ENCODE measurements at places on chromosomes 7 and 10.

GRCh38 chr7:6398943-6399342 is 48.8 kb downstream of the DAGLB start:
- no peak for DNase-seq

GRCh38 chr10:60662917-60663614 is 115.2 kb upstream of the CDK1 start:
- no peak for DNase-seq

DNA sequence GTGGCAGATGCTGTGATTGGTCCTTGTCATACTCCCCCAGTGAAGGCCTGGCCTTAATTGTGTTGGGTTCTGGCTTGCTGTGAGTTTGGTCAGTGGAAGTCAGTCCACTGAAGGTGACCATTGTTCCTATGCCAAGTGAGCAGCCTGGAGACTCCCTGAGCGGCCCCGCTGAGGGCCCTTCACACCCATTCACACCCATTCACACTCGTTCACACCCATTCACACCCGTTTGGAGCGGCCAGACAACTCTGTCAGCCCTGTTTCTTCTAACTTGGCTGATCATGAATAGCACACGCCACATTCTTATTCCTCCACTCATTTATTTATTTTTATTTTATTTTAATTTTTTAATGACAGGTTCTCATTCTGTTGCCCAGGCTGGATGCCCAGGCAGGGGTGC is 61.5 kb downstream of the C10orf120 start:
- no peak for DNase-seq

GRCh38 chr7:80770675-80771081 is 132.2 kb downstream of the CD36 start:
- no peak for DNase-seq

DNA sequence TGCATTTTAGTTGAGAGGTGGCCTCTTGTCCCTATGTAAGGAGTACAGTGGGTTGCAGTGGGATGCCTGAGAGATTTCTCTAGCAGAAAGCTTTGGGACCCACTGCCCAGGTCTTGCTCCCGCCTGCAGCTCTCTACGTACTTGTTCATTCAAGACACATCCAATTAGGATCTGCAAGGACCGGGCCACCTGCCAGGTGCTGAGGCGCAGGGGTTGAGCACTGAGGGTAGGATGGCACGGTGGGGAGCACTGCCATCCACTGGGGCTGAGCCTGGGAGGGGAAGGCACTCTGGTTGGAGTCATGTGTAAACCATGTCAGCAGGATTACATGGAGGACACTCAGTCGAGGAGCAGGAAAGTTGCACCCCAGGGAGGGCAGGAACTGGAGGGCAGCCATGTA is 191.1 kb upstream of the GRB10 start:
- no peak for DNase-seq

DNA sequence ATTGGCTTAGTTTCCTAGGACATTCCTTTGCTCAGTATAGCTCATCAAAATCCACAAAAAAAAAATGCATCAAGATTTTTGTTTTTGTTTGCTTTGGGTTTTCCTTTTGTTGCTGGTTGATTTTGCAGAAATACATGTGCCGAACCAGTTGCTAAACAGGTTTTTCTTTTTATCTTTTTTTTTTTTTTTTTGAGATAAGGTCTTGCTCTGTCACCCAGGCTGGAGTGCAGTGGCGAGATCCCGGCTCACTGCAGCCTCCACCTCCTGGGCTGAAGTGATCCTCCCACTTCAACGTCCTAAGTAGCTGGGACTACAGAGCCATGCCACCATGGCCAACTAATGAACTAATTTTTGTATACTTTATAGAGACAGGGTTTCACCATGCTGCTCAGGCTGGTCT is 8.3 kb downstream of the CSTF2T start:
- no peak for DNase-seq

GRCh38 chr7:7795203-7795602 is 76.8 kb upstream of the RPA3 start:
- DNase-seq, result no peak

DNA sequence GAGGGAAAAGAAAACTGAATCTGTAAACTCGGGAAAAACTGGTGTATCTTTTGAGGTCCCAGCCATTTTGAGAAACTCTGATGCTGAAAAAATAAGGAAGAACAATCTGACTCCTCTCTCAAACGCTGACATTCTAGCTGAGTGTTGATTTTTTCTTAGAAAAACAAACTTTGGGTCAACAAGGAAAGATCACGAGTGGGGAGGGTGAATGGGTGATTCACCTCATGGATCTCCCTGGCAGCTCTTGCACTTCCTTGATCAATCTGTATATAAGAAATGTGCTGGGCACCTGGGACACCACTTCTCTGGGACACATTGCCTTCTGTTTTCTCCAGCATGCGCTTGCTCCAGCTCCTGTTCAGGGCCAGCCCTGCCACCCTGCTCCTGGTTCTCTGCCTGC is at the start of gene PIP:
Gene PIP, plus strand, starts transcription at position 297 of the 400 bp plus-strand sequence. Its CDS starts 40 bp downstream, at position 337.
- DNase-seq, result no peak

- no peak for DNase-seq
Observed at GRCh38 chr10:68564712-68565111, 4.6 kb downstream of the TET1 start.

GRCh38 chr10:110378006-110378405 is 73.3 kb upstream of the SMNDC1 start:
- DNase-seq, result no peak

GRCh38 chr10:18211862-18212261 is 71.6 kb downstream of the CACNB2 start:
- DNase-seq, result no peak

GRCh38 chr7:134932707-134933370 is 53.5 kb upstream of the AGBL3 start:
- no peak for DNase-seq

- no peak for DNase-seq
Observed at GRCh38 chr10:66505003-66505657, 420.7 kb upstream of the LRRTM3 start.
